ENCODE measurements at places on chromosomes 2 and 18.

- peak; percentile 28 for DNase-seq
Measured at GRCh38 chr2:233409286-233409991, 55.1 kb downstream of the DGKD start.

DNA sequence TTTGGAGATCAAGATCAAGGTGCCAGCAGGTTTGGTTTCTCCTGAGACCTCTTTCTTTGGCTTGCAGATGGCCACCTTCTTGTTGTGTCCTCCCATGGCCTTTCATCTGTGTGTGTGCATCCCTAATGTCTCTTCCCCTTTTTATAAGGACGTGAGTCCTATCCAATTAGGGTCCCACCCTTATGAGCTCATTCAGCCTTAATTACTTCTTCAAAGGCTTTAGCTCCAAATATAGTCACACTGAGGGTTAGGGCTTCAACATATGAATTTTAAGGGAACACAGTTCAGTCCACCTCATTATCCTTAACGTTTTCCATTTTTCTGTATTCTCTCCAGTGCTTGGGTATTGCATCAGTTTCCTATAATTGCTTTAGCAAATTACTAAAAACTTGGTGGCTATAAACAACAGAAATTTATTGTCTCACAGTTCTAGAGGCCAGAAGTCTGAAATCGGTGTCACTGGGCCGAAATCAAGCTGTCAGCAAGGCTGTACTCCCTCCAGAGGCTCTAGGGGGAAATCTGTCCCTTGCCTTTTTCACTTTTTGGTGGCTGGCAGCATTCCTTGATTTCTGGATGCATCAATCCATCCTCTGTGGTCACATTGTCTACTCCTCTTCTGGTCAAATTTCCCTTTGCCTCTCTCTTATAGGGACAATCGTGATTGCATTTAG is 34.1 kb downstream of the CDC42EP3 start:
- DNase-seq = no peak

- no peak for DNase-seq
Measured at GRCh38 chr2:71787476-71788185, 334.3 kb downstream of the DYSF start.

DNA sequence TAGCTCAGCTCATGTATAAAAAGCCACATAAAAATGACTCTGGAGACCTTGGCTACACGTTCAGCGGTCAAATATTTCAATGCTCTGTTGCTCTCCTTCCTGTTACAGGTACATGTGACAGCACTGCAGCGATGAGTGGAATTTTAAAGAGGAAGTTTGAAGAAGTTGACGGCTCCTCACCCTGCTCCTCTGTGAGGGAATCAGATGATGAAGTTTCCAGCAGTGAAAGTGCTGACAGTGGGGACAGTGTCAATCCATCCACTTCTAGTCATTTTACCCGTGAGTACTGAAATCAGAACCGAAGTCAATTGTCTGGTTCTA is 125.4 kb downstream of the CSRNP3 start:
- DNase-seq = no peak

- no peak for DNase-seq
Measured at GRCh38 chr18:48803518-48803917, 147.2 kb downstream of the SMAD7 start.

- DNase-seq = no peak
Measured at GRCh38 chr18:79938196-79938595, 13.3 kb downstream of the SLC66A2 start.

DNA sequence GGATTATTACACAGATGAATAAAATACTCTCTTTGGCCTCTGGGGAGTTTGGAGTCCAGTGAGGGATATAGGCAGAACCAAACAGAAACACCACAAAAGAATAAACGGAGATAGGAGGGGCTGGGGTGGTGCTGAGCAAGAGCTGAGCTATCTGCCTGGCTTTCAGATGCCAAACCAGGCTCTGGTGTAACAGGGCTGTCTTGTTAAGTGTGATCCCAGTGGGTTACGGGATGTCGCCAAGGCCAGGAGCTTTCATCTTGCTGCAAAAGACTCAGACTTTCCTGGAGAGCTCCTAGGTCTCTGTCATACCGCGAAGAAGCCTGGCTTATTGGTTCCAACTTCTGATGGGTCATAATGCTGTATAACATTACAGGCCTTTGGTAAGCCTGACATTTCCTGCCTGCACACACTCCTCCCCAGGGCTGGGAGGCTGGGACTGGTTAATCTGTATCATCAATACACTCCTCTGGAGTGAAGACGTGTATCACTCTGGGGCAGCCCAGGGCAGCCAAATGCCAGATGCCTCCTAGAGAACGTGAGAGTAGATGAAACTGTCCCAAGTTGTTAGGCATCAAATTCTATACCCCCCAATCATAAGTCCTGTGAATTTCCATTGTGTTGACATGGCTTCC is 60.5 kb downstream of the STPG4 start:
- no peak for DNase-seq

- DNase-seq = no peak
Measured at GRCh38 chr2:205990104-205990503, 95.9 kb downstream of the INO80D start.

- no peak for DNase-seq
Measured at GRCh38 chr2:22247466-22247865, 1123.7 kb downstream of the TDRD15 start.

DNA sequence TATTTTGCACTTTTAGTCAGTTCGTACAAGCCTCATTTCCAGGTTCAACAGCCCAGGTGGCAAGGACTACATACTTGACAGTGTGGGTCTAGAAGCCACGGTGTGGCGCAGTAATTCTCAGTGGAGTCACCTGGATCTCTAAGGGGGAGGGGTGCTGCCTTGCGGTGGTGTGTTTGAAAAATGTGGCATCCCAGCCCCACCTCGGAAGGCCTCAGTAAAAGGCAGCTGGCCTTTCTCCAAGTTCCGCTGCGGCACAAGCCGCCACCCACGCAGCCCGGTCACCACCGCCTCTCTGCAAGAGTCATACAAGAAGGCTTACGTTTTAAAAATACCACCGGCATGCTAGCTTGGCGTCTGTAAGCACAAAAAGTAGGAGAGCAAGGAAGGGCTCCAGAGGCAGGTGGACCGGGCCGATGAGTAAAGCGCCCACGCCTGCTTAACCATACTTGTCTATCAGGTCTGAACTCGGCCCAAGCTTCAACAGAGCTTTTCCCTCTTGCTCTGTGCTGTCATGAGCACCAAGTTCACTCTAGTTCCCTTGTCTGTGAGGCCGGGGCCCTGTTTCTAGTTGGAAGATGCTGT is 49.5 kb downstream of the SPRED2 start:
- DNase-seq = peak; percentile 93

- DNase-seq = peak; percentile 65
Measured at GRCh38 chr18:22348521-22349316, 69.0 kb downstream of the CTAGE1 start.

- no peak for DNase-seq
Measured at GRCh38 chr2:240780023-240780700, 39.9 kb downstream of the KIF1A start.

DNA sequence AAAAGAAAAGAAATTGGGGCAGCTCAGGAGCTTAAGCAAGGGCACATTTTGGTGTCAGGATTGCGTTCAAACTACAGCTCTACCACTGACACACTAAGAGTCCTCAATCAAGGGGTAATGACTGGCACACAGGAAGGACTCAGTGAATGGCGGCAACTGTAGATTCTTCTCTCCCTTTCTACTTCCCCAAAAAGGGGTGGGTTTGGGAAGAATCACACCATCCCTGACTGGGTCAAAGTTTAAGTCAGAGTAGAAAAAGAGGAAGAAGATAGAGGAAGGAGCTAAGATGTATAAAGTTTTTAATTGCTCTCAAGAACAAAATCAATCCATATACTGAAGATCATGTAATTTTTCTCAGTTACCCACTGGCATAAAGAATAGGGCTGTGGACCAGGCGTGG is 2.6 kb downstream of the NLRC4 start:
- no peak for DNase-seq

GRCh38 chr2:142875010-142875409 is 2.5 kb upstream of the KYNU start:
- no peak for DNase-seq

DNA sequence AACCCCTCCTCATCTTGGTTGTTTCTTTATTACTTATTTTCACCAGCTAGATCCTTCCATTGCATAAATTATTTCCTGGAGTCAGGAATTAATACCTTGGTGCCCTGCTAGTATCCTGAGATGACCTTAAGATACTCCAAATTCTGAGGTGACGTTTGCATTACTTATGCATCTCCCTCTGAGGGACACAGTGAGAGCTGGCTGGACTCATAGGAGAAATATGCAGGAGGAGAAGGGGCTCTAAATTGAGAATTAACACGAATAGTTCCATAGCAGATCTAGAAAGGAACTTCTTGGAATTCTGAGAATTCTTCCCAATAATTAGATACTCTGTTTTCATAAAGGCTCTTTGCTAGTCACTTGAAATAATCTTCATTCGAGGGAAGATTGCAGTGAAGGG is 310.6 kb upstream of the ZEB2 start:
- DNase-seq = no peak

GRCh38 chr2:15673919-15674636 is 82.4 kb downstream of the DDX1 start:
- peak; percentile 27 for DNase-seq

- DNase-seq = no peak
Measured at GRCh38 chr2:138620431-138620830, 118.9 kb downstream of the SPOPL start.

GRCh38 chr2:106990297-106990696 is 104.3 kb upstream of the ST6GAL2 start:
- no peak for DNase-seq
